ENCODE measurements at places on chromosomes 3 and 15.

DNA sequence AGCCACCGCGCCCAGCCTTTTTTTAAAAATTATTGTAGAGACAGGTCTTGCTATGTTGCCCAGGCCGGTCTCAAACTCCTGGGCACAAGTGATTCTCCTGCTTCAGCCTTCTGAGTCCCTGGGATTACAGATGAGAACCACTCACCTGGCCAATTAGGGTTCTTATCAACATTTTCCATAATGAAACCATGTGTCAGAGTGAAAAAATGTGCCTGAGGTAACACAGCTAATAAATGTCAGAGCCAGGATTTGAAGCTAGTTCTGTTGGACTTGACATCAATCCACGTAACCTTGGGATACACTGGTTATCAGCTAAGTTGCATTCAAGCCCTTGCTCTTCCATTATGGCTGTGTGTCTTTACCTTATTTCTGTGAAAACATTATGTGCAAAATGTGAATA is 29.1 kb downstream of the CHST14 start:
- no peak for DNase-seq

- DNase-seq, result no peak
These were observed 46.9 kb downstream of the PIK3R4 start for GRCh38 chr3:130699765-130700164.

- DNase-seq, result no peak
These were observed 4.1 kb downstream of the ZNF717 start for GRCh38 chr3:75781079-75781745.

DNA sequence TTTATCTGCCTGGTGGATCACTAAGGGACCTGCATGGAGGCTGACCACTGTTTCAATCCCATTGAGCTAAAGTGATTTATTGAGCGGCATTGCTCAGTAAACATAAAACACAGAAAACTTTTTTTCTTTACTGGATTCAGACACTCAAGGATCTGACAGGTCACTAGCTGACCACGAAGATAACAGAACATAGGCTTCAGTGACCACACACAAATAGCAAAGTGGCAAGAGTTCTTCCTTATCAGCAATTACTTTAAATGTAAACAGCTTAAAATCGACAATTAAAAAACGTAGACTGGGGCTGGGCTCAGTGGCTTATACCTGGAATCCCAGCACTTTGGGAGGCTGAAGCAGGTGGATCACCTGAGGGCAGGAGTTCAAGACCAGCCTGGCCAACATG is 48.7 kb downstream of the STAG1 start:
- DNase-seq, result no peak

DNA sequence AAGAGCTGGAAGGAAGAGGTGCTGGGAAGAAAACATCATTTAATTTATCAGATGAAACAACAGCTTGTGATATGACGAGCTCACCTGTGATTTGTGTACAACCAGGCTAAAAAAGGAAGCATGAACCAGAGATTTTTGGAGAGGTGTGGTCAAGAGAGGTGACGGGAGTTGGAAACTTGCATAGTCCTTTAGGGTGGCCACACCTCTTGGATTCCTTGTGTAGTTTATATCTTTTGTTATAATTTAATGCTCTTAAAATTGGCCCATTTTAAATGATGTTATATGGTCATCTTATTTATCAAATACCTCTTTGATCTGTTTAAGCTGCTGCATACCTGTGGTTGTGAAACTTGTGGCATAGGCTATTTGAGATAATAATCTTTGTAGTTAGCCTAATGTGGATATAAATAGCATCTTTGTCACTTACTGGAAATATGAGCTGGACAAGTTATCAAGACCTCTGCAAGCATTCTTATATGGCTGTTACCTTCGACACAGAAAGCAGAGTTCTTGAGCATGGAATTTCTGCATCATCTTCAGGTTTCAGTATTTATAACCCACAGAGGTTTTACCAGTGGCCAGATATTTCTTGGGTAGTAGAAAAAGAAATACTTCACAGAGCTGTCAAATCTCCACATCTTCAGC is 49.1 kb downstream of the IL1RAP start:
- DNase-seq, result no peak

DNA sequence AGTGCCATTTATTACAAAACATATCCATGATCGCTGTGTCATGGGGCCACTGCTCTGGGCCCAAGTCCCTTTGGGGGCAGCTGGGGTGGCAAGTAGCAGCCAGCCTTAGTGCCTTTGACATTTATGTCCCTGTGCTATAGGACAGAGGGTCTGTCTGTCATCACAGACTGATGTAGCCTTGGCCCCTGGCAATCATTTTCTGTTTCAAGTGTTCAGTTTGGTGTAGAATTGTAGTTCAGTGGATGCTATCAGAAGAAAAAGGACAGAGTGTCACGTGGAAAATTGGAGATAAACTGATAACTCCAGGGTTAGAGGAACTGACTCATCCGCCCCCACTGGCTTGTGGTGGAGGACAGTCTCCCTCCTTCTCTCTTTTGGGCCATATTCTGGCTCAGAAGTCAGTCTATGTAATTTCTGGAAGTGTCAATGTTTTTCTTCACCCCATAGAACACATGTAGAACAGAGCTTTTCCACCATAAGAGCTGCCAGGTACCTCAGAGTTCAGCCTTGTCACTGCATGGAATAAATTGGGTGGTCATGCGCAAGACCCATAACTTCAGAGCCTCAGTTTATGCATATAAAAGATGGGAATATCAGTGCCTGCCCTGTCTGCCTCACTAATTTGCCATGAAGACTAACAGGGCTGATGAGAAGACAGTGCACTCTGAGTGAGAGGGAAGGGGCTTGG is 4.5 kb upstream of the MRPS22 start:
- no peak for DNase-seq

DNA sequence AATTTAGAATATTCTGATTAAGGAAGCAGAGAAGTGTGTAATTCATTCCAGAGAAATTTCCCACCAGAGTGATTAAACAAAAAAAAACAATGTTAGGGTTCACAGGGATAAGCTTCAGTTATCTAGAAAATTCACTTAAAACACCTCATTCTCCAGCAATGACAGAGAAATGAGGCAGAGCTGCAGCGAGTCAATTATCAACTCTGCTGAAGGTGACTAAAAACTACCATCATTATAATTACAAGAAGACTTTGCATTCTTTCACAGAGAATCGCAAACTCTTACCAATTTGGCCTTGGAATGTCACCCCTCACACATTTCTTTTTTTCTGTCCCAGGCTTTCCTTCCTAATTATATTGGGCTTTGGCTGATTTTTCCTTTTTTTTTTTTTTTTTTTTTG is 117.1 kb downstream of the RAB11A start:
- no peak for DNase-seq

DNA sequence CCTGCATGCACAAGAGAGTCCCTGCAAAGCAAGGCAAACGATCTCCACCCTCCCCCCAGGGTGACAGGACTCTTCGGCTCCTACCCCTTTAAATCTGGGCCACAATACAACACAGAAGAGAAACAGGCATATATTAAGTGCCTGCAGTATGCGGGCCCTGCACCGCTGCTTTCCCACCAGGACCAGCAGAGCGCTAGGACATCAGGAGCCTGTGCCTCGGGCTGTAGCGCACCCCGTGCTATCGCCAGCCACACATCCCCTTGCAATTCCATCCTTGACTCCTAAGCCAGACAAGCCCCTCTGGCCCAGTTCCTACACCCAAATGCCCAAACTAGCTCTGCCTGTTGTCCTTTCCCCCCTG is 4.1 kb downstream of the GALNT15 start:
- DNase-seq, result no peak

DNA sequence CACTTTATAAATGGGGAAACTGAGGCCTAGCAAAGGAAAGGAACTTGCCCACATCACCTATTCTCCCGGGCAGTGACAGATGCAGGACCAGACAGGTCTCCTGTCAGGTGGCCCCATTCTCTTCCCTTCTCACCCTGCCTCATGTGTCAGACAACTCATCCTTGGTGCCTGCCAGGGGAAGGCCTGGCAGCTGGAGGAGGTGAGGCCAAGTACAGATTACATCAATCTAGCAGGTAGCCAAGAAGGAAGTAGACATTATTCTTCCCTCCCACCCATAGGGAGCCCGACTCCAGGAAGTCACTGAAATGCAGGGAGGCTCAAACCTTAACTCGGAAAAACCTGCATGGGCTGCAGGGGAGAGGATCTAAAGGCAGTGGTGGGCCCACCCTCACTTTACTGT is 39.6 kb downstream of the DAPK2 start:
- no peak for DNase-seq

- no peak for DNase-seq
These were observed 201.9 kb upstream of the STRIT1 start for GRCh38 chr3:155495387-155495786.

DNA sequence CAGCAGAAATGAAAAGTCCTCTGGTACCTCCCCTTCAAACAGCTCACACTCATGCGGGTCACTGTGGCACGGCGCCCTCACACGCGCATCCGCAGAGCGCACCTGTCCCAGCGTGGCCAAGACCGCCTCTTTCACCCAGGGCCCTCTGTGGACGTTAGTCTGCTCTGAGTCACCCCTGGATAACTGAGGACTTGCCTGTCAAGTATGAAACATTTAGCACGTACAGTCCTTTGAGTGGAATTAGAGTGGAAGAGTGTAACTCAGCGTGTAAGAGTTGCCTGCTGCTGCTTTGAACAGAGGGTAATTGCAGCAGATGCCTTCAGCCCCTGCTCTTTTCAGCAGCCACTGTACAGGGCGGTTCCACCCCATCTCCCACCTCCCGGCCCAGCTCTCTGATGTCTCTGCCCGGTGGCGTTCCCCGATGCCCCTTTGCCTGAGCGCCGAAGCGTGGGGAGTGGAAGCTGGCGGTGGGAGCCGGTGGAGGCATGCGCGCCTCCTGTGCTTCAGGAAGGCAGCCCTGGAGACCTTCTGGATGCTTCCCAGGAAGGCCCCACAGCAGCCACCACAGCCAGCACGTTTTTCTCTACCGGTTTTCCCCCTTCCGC is 23.0 kb downstream of the CPN2 start:
- DNase-seq, result no peak

DNA sequence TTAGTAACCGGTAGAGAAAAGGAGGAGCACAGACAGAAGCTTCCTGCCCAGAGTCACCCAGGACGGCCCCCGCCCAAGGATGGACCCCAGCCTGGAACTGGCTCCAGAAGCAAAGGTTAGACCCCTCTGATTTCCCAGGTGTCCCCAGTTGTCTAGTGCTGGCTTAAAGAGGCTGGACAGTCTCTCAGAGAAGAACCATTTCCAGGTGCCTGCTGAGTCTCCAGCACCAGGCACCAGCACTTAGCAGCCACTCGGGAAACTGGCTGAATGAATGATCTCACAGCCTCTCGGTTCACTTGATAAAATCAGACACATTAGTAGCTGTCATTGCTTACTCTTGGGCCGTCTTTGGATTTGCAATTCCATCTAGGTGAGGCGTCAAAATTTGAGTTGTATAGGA is 139.7 kb upstream of the HES1 start:
- no peak for DNase-seq

DNA sequence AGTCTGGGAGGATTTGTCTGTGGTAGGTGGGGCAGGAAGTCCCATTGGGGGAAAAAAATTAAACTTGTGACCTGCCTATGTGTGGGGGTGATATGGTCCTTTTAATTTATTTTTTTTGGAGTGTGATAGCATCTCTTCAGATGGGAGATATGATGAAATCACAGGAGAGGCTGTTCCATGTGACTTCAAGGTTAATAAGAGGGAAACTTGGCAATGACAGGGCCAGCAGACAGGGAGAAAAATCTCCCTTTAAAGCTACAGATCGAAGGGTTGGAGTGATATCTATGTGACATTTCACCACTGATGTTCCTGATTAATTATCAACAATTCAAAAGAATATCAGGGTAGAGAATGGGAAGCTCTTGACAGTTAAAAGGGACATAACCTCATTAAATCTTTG is 886.9 kb downstream of the TUSC7 start:
- no peak for DNase-seq

DNA sequence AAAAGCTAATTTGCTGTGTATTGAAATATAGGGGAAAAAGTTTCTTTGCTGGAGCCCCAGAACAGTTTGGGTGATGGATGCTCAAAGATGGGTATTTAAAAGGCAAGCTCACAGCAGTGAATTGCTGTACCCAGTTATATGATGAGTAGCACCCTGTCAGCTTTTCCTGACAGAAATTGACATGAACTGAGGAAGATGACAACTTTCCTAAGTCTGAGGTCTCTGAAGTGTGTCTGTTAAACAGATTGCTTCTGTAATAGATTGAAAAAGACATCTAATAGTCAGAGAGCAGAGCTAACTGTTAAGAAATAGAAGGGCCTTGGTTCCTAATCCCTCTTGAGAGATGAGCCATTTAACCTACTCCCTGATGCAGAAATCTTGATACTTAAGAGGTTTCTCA is 1278.0 kb upstream of the ALCAM start:
- no peak for DNase-seq

DNA sequence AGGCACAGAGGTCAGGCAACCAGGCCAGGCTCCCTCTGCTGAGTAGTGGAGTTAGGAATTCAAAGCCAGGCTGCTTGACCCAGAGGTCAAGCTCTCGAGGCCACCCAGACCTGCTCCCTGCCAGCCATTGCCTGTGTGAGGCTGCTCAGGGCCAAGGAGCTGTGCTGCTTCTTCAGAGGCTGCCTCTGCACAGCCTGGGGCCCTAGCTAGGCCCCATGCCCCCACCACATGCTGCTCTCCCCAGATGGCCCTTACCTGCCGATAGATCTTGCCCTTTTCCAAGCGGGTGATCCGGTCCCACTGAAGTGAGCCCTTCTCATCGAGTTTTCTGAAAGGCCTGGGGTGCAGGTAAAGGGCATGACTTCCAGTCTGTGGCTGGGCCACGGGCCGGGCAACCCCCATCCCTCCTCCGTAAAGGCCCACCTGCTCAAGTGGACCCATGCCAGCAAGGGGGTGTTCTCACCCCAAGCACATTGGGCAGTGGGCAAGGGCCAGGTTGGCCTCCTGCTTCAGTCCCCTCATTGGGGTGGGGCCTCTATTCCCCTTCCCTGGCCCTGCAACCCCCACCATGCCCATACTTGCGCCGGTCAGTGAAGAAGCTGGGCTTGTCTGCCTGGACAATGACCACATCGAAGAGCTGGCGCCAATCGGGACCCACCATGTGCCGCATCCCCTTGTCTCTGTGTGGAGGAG is 6.5 kb downstream of the NT5DC2 start:
- no peak for DNase-seq

All from activated naive CD4-positive, alpha-beta T cell (primary cell).